Mammary epithelial cell (primary cell): ENCODE measurements at places on chromosomes 2 and 18.
A peak's percentile ranks its signal among the peaks of the same experiment; 100 is the strongest.

- DNase-seq: peak; percentile 6
These were observed 10.4 kb downstream of the GCC2 start for GRCh38 chr2:108459441-108459840.

DNA sequence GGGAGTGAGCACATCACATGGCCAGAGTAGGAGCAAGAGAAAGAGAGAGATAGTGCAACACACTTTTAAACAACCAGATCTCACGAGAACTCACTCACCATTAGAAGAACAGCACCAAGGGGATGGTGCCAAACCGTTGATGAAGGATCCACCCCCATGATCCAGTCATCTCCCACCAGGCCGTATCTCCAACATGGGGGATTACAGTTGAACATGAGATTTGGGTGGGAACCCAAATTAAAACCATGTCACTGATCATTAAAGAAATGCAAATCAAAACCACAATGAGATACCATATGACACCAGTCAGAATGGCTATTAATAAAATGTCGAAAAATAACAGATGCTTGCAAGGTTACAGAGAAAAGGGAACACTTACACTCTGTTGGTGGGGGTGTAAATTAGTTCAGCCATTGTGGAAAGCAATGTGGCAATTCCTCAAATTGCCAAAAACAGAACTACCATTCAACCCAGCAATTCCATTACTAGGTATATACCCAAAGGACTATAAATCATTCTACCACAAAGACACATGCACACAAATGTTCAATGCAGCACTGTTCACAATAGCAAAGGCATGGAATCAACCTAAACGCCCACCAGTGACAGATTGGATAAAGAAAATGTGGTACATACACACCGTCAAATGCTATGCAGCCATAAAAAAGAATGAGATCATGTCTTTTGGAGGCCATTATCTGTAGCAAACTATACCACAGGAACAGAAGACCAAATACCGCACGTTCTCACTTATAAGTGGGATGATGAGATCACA lies 137.1 kb downstream of the COL6A3 start:
- no peak for DNase-seq

GRCh38 chr18:44836263-44836662 lies 155.6 kb downstream of the SETBP1 start:
- no peak for DNase-seq

GRCh38 chr2:234989183-234989701 lies 37.4 kb downstream of the SH3BP4 start:
- DNase-seq: peak; percentile 89

DNA sequence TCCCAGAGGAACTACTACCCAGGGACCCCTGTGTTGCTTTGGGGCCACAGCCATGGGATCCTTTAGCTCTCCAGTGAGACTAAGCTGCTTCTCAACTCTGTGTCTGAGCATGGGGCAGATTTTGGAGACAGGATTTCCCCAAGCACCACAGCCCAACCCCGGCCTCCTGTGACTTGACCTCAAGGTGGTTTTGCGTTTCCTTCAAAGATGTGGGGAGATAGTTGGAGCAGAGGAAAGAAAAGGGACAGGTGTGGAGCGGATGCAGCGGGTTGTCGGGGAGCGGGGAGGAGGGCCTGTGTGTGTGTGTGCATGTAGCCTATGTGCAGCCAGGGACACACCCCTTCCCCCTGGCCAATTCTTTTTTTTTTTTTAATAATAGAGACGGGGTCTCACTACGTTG lies 10.2 kb downstream of the ARID5A start:
- DNase-seq: no peak

GRCh38 chr2:31523871-31524492 lies 56.8 kb downstream of the SRD5A2 start:
- peak; percentile 46 for DNase-seq

DNA sequence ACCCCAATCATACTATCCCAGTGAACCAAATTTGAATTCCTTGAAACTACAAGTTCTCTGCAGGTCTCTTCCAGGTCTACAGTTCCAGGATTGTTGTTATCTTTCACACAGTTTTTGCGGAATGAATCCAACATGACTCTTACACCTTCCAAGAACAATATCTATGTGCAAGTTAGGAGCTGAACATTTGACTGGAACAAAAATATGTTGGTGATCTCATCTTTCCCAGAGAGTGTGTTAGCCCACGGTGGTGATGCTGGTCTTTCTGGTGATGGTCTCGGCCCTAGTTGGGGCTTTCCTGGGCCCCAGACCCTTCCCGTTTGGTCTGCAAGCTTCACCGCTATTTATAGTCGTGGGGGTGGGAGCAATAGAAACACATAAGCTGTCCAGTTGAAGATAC lies 173.7 kb downstream of the TPGS2 start:
- no peak for DNase-seq
